CD4-positive, alpha-beta T cell (primary cell): ENCODE measurements at places on chromosomes 5 and 9.

GRCh38 chr9:12318732-12319685, 374.2 kb upstream of the TYRP1 start:
- no peaks in the 10 kb centered on the region for H3K36me3 ChIP-seq
- no peak for DNase-seq
- H3K4me3 ChIP-seq = no peak overlapping the region
- H3K27ac ChIP-seq = no peak overlapping the region

DNA sequence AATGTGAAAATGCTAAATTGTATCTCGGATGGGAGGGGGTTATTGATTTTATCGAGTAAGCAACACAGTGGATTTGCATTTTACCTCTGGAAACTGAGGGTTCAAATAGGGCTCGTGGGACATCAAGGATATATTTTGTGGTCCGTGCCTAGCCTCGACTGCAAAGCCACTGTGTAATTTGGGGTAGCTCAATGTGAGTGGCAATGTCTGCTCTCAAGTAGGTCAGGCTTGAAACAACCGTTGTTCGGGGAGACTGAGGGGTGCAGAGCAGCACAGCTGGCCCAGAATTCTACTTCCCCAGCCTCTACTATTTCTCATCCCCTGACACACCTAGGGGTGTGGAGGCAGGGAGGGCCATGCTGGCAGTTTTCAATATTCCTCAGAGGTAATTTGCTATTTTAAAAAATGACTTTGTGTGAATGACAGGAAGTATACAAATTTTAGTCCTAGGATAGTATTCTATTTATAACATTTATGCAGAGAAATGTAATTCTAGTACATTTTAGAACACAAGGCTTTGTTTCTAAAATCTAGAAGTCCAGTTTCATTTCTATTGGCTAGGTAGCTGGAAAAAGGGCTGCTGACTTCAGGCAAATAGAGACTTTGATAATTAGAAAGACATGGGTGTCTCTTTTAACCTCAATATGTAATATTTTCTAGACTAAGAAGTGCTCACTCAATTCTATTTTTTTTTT, 1.4 kb upstream of the DAB2 start:
- H3K27me3 ChIP-seq = peaks cover 21% of the 10 kb centered on the region
- peaks cover 13% of the 10 kb centered on the region for H3K4me1 ChIP-seq
- DNase-seq = no peak
- H3K4me3 ChIP-seq = no peak overlapping the region

DNA sequence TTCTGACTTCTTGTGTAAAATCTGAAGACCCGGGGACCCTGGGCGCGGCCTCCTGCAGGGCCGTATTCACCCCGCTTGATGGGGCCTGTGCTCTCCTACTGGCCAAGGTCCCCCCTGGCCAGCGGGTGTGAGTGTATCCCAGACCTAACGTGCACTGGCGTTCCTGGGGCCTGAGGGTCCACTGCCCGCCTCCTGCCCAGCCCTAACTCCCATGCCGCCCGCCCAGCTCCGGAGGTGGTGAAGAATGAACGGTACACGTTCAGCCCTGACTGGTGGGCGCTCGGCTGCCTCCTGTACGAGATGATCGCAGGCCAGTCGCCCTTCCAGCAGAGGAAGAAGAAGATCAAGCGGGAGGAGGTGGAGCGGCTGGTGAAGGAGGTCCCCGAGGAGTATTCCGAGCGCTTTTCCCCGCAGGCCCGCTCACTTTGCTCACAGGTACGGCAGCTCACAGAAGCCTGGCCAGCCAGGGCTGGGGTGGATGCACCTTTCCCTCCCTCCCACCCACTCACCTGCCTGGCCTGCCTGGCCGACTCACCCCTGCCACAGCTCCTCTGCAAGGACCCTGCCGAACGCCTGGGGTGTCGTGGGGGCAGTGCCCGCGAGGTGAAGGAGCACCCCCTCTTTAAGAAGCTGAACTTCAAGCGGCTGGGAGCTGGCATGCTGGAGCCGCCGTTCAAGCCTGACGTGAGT, 9.5 kb downstream of the GRK6 start:
- no peaks in the 10 kb centered on the region for H3K27me3 ChIP-seq
- peaks cover 100% of the 10 kb centered on the region for H3K4me1 ChIP-seq
- H3K36me3 ChIP-seq = peaks cover 95% of the 10 kb centered on the region
- H3K4me3 ChIP-seq = no peak overlapping the region
- DNase-seq = no peak

- H3K4me1 ChIP-seq = peaks cover 51% of the 10 kb centered on the region
- H3K36me3 ChIP-seq = peaks cover 25% of the 10 kb centered on the region
- no peak overlapping the region for H3K4me3 ChIP-seq
- H3K27me3 ChIP-seq = no peaks in the 10 kb centered on the region
Observed at GRCh38 chr5:62309107-62309506, 3.1 kb downstream of the KIF2A start.

GRCh38 chr5:19615661-19616060, 372.3 kb downstream of the CDH18 start:
- no peaks in the 10 kb centered on the region for H3K27me3 ChIP-seq
- no peaks in the 10 kb centered on the region for H3K4me1 ChIP-seq
- no peak overlapping the region for H3K27ac ChIP-seq
- H3K36me3 ChIP-seq = no peaks in the 10 kb centered on the region
- DNase-seq = no peak

DNA sequence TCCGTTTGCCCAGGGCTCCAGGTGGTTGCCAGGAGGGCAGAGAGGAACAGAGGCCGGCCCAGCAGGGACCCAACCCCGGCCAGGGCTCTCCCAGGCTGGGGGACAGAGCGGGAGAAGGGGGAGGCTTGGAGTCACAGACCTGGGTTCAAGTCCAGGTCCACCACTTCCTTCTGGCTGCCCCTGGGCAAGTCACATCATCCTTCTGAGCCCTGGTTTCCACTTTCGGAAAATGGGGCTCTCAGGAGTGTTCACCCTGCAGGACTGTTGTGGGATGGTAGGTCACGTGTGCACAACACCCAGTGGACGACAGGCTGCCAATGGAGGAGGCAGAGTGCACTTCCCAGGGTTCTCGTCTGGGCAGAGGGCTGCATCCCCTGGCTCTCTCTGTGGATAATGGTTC, 245.4 kb downstream of the PBX3 start:
- H3K4me3 ChIP-seq = no peak overlapping the region
- no peak for DNase-seq
- H3K27ac ChIP-seq = no peak overlapping the region
- H3K36me3 ChIP-seq = no peaks in the 10 kb centered on the region
- no peaks in the 10 kb centered on the region for H3K27me3 ChIP-seq

DNA sequence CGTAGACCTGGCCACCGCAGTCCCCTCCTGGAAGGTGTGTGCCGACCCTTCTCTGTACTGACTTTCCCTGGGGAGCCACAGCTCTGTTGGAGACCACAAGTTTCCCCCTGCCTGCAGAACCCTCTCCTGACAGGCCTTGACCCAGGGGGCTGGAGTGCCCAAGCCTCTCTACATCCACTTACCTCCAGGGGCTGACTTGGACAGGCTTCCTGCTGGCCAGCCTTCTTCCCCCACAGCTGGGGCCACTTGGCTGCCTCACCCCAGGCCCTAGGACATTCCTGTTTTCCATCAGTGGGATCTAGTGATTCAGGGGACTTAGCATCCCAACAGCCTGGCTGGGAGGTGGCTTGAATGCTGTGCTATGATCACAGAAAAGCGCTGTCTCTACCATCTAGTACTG, 23.6 kb downstream of the COL15A1 start:
- H3K27ac ChIP-seq = no peak overlapping the region
- no peaks in the 10 kb centered on the region for H3K27me3 ChIP-seq
- no peaks in the 10 kb centered on the region for H3K4me1 ChIP-seq
- H3K36me3 ChIP-seq = no peaks in the 10 kb centered on the region
- no peak overlapping the region for H3K4me3 ChIP-seq

- DNase-seq = no peak
- no peak overlapping the region for H3K4me3 ChIP-seq
- no peaks in the 10 kb centered on the region for H3K4me1 ChIP-seq
- H3K36me3 ChIP-seq = no peaks in the 10 kb centered on the region
Observed at GRCh38 chr5:88785746-88786565, 97.0 kb downstream of the MEF2C start.

DNA sequence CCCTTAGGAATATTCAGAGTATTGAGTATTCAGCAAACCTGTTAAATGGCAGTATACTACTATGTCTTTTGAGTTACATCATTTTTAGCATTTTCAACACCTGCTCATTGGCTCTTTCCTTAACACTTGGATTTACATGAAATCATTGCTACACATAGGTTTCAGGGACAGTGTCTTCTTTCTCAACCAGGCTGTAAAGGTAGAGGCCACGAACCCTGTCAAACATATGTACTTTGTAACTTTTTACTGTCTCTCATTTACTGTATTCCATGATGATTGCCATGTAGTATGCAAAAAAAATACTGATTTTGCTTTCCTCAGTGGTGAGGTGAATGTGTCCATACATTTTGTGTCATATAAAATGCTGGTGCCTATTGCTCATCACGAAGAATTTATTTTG, 264.4 kb downstream of the SLCO4C1 start:
- H3K36me3 ChIP-seq = no peaks in the 10 kb centered on the region
- no peaks in the 10 kb centered on the region for H3K27me3 ChIP-seq
- H3K27ac ChIP-seq = no peak overlapping the region
- no peak for DNase-seq
- H3K4me3 ChIP-seq = no peak overlapping the region

GRCh38 chr9:136572003-136572827, 26.4 kb upstream of the NOTCH1 start:
- DNase-seq = no peak
- H3K27ac ChIP-seq = no peak overlapping the region
- no peaks in the 10 kb centered on the region for H3K4me1 ChIP-seq
- H3K27me3 ChIP-seq = no peaks in the 10 kb centered on the region
- no peaks in the 10 kb centered on the region for H3K36me3 ChIP-seq
- no peak overlapping the region for H3K4me3 ChIP-seq

GRCh38 chr5:87120518-87121303, 147.0 kb upstream of the RASA1 start:
- H3K27ac ChIP-seq = peak overlapping the region; percentile 54
- H3K4me3 ChIP-seq = no peak overlapping the region
- H3K36me3 ChIP-seq = no peaks in the 10 kb centered on the region
- DNase-seq = peak; percentile 48

- H3K27ac ChIP-seq = no peak overlapping the region
- no peak for DNase-seq
- H3K4me3 ChIP-seq = no peak overlapping the region
- H3K27me3 ChIP-seq = no peaks in the 10 kb centered on the region
Observed at GRCh38 chr5:3661755-3662296, 66.2 kb downstream of the IRX1 start.

DNA sequence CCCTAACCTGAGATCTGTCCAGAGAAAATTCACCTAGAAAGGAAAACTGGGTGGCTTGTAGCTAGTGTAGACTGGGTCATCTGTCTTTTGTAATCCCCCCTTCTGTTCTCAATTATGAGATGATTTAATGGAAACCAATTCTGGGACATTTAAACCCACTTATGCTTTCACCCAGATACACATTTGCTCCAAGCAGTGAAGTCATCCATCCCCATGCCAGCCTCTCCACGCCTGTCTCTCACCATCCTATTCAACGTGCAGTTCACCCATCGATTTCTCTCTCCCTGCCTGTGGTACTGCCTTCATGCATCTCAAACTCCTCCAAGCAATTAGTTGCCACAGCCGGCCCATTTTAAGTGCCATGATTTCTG, 1.8 kb downstream of the PHF19 start:
- H3K27ac ChIP-seq = peak overlapping the region; percentile 82
- peaks cover 27% of the 10 kb centered on the region for H3K36me3 ChIP-seq
- DNase-seq = no peak
- no peak overlapping the region for H3K4me3 ChIP-seq
- no peaks in the 10 kb centered on the region for H3K27me3 ChIP-seq
- H3K4me1 ChIP-seq = peaks cover 76% of the 10 kb centered on the region

GRCh38 chr5:127872494-127872893, 169.3 kb downstream of the CCDC192 start:
- no peaks in the 10 kb centered on the region for H3K27me3 ChIP-seq
- no peak overlapping the region for H3K27ac ChIP-seq
- H3K36me3 ChIP-seq = no peaks in the 10 kb centered on the region
- DNase-seq = no peak
- no peak overlapping the region for H3K4me3 ChIP-seq

DNA sequence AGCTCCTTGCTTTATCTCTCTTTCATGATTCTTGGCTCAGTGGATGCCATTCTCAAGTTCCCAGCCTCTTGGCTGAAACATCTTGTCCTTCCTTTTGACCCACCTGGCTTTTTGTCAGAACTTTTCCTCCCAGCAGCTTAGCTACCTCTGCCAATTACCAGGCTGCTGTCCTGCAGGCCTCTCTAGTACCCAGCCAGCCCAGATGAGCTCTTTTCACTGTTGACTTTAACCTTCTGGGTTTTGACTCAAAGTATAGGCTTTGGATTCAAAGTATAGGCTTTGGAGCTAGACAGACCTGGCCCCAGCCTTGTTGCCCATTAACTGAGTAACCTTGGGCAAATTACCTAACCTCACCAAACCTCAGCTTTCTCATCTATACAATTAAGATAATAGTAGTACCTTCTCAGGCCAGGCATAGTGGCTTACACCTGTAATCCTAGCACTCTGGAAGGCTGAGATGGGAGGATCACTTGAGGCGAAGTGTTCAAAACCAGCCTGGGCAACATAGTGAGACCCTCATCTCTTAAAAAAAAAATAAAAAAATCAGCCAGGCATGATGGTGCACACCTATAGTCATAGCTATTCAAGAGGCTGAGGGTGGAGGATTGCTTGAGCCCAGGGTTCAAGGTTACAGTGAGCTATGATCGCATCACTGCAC, 6.6 kb upstream of the TMEFF1 start:
- H3K4me3 ChIP-seq = no peak overlapping the region
- no peak overlapping the region for H3K27ac ChIP-seq
- H3K27me3 ChIP-seq = no peaks in the 10 kb centered on the region
- no peak for DNase-seq

- DNase-seq = no peak
- no peaks in the 10 kb centered on the region for H3K27me3 ChIP-seq
Observed at GRCh38 chr5:129001841-129002526, 36.7 kb downstream of the SLC27A6 start.

- H3K4me3 ChIP-seq = no peak overlapping the region
- peaks cover 2% of the 10 kb centered on the region for H3K4me1 ChIP-seq
- no peak overlapping the region for H3K27ac ChIP-seq
- DNase-seq = no peak
Observed at GRCh38 chr9:89967527-89967926, 362.7 kb downstream of the GADD45G start.

- DNase-seq = no peak
- peaks cover 16% of the 10 kb centered on the region for H3K27me3 ChIP-seq
- no peak overlapping the region for H3K27ac ChIP-seq
Observed at GRCh38 chr9:123960366-123960765, 30.4 kb upstream of the DENND1A start.

DNA sequence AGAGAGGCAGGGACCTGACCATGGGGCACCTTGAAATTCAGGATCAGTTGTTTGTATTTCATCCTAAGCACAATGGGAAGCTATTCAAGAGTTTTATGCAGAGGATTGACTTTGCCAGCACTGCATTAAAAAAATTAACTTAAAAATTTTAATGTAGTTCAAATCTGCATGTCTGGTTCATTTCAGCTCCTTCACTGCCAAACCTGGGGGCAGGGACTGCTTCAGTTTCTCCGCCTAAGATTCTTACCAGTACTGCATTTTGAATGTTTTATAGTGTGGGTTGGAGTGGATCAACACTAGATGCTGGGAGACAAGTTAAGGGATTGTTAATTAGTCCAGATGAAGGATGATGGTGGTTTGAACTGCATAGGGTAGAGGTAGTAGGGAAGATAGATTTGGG, 15.7 kb upstream of the MSMP start:
- H3K27me3 ChIP-seq = no peaks in the 10 kb centered on the region
- no peak for DNase-seq
- H3K27ac ChIP-seq = no peak overlapping the region
- no peak overlapping the region for H3K4me3 ChIP-seq

GRCh38 chr5:125257057-125257972, 510.9 kb upstream of the ZNF608 start:
- no peak overlapping the region for H3K27ac ChIP-seq
- H3K36me3 ChIP-seq = no peaks in the 10 kb centered on the region
- H3K27me3 ChIP-seq = no peaks in the 10 kb centered on the region
- DNase-seq = no peak
